Activated T-cell treated with anti-CD3 and anti-CD28 coated beads, Interleukin-2, amount 50 U/mL, for 24 hours (primary cell): ENCODE measurements at places on chromosomes 5 and 9.
A peak's percentile ranks its signal among the peaks of the same experiment; 100 is the strongest.

GRCh38 chr5:154654486-154655371 lies 100.4 kb upstream of the LARP1 start:
- no peak for DNase-seq

DNA sequence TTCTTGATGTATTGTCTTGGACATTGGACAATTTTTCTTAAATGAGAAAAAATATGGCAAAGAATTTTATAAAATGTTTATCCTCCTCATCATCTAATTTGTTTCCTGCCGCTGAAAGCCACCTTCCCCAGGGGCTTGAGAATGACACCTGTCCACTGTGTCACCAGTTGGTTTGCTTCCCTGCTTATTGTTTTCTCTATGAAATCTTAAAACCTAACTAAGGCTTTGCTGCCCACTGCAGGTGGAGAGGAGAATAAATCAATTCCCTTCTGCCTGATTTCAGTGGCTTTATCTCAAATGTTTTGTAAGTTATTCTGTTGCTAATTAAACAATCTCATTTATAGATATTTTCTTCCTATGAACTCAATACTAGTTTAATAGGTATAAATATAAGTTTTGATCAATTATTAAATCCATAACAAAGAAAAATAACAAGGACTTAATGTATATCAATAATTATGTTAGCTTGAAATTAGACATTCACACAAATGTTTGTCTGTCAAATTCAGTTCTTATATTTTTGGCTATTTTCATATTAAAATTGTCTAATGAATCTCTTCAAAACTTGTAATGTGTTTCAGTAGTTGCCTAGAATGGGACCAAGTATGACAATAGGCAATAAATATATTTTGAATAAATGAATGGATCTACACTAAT lies 822.5 kb downstream of the PTPRD start:
- DNase-seq: no peak

GRCh38 chr5:9429691-9430215 lies 116.1 kb downstream of the SEMA5A start:
- no peak for DNase-seq

- DNase-seq: no peak
Measured at GRCh38 chr9:136318111-136318775, 9.1 kb upstream of the GPSM1 start.

GRCh38 chr9:77947651-77948050 lies 84.0 kb downstream of the GNAQ start:
- no peak for DNase-seq

- no peak for DNase-seq
Measured at GRCh38 chr5:36666986-36667385, 60.6 kb downstream of the SLC1A3 start.

GRCh38 chr9:112037281-112038016 lies 137.6 kb downstream of the SUSD1 start:
- DNase-seq: peak; percentile 60

- no peak for DNase-seq
Measured at GRCh38 chr5:94159144-94159543, 417.7 kb upstream of the POU5F2 start.

DNA sequence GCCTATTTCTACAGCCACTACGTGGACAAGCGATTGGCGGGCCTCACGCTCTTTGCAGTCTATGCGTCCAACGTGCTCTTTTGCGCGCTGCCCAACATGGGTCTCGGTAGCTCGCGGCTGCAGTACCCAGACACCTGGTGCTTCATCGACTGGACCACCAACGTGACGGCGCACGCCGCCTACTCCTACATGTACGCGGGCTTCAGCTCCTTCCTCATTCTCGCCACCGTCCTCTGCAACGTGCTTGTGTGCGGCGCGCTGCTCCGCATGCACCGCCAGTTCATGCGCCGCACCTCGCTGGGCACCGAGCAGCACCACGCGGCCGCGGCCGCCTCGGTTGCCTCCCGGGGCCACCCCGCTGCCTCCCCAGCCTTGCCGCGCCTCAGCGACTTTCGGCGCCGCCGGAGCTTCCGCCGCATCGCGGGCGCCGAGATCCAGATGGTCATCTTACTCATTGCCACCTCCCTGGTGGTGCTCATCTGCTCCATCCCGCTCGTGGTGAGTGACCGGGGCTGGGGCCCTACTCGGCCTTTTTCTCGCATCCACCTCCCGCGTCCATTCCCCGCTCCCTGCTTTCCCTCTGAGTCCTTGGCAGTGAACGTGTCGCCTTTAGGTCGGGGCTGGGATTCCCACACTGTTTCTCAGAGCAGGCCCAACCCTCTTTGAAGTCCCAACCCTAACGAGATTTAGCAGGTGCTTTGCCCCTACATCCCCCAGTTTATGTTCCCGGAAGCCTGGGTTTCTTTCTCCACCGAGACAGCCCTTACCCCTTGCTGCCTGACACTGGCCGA lies 1.8 kb downstream of the PTGER4 start:
- DNase-seq: peak; percentile 78
